Activated naive CD8-positive, alpha-beta T cell treated with anti-CD3 and anti-CD28 coated beads for 36 hours (primary cell): ENCODE measurements at places on chromosomes 2 and 18. TPM values are rescaled to one million over a fixed set of nuclear protein-coding genes. Genes with fewer than 3 reads are reported as not detected.

Gene ASXL3
- total RNA-seq = not detected

Gene MC4R
- total RNA-seq = not detected

Gene STAT1
- 389 TPM for total RNA-seq

Gene BOLL
- total RNA-seq = not detected

Gene CXCR1
- total RNA-seq = not detected

Gene GAL3ST2
- 0.31 TPM for total RNA-seq

- no peak overlapping the region for H3K4me3 ChIP-seq
- H3K36me3 ChIP-seq = no peaks in the 10 kb centered on the region
- H3K4me1 ChIP-seq = no peaks in the 10 kb centered on the region
- H3K27me3 ChIP-seq = peaks cover 4% of the 10 kb centered on the region
- DNase-seq = no peak
- H3K27ac ChIP-seq = no peak overlapping the region
Observed at GRCh38 chr18:8084160-8084559, 517.0 kb downstream of the PTPRM start.

GRCh38 chr2:11642972-11643371 lies 27.0 kb downstream of the NTSR2 start:
- no peak for DNase-seq
- H3K36me3 ChIP-seq = no peaks in the 10 kb centered on the region
- no peak overlapping the region for H3K27ac ChIP-seq
- H3K4me1 ChIP-seq = no peaks in the 10 kb centered on the region
- no peak overlapping the region for H3K4me3 ChIP-seq

DNA sequence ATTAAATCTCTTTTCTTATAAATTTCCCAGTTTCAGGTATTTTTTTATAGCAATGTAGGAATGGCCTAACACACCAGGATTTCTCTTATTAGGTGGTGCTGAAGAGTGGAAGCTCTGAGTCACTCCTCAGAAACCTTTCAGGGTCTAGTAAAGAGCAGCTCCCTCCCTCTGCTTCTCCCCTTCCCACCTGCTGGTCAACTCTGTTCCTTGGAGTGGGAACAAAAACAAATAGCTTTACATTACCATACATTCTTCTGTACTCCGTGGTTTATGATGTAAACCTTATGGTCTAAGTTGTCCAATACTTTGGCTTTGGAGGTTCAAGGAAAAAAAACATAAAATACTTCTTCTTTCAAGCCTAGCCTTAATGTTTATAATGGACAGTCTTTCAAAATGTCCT lies 2.7 kb upstream of the IL1R1 start:
- peaks cover 40% of the 10 kb centered on the region for H3K27me3 ChIP-seq
- H3K4me3 ChIP-seq = no peak overlapping the region
- no peak for DNase-seq
- peaks cover 53% of the 10 kb centered on the region for H3K36me3 ChIP-seq
- H3K27ac ChIP-seq = peak overlapping the region; percentile 42

DNA sequence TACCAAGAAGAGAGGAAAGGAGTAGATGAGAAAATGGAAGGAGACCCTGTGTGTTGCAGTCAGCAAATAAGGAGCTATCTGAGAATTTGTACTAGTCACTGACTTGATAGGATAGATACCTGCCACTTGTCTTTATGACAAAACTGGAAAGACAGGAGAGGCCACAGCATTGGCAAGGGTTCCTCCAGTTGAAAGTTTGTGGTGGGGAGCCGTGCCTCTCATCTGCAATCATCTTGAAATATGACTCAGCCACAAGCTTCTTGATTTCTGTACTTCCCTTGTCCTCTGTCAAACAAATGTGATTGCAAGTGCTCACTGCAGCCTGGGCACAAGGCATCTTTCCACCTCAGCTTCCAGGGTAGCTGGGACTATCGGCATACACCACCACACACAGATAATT lies 99.1 kb downstream of the GREB1L start:
- no peaks in the 10 kb centered on the region for H3K36me3 ChIP-seq
- H3K27me3 ChIP-seq = peaks cover 10% of the 10 kb centered on the region
- no peak overlapping the region for H3K4me3 ChIP-seq

DNA sequence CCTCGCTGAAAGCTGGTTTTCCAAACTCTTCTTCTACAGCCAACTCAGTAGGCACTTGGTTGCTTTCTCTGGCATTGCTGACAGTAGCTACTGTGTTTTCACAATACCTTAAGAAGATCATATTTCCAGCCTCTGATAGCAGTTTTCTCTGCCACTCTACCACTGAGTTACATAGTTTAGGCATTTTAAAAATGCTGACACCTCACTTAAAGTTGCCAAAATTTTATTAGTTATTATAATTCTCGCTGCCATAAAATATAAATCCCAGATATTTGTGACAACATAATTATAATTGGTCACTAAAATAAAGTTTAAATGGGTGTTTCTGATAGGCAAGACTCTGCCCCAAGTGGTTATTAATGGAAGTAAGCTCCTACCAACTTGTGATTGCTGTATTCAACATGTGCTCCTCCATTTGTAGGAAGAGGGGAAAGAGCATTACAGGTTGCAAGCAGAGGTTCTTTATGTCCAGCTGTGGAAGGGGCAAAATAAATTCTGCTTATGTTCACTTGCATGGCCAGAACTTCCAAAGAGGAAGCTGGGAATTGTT lies 1202.8 kb downstream of the CNTNAP5 start:
- H3K4me1 ChIP-seq = no peaks in the 10 kb centered on the region
- no peak for DNase-seq
- no peaks in the 10 kb centered on the region for H3K36me3 ChIP-seq
- H3K27ac ChIP-seq = no peak overlapping the region

- H3K27me3 ChIP-seq = peaks cover 3% of the 10 kb centered on the region
- peak; percentile 39 for DNase-seq
- peak overlapping the region; percentile 79 for H3K4me3 ChIP-seq
- H3K36me3 ChIP-seq = no peaks in the 10 kb centered on the region
Observed at GRCh38 chr2:70977605-70978205, 725 bp upstream of the ANKRD53 start.

DNA sequence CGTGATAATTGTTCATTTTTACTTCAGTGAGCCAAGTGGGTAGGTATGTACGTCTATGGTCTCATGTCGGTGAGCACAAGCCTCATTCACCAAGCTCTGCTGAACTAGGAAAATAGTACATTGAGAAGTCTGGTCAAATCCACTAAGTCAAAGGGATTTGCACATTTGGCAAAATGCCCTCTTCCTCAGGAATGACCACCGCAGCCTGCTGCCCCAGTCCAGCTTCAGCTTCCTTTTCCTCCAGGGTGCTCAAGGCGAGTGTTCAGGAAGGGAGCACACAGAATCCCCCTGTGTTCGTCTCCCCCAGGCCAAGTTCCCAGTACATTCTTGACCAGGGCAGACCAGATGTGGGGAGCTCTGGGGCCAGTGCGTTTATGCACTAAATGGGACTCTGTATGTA lies 23.0 kb downstream of the TCF7L1 start:
- H3K4me1 ChIP-seq = no peaks in the 10 kb centered on the region
- H3K36me3 ChIP-seq = no peaks in the 10 kb centered on the region
- H3K27me3 ChIP-seq = peaks cover 3% of the 10 kb centered on the region
- no peak overlapping the region for H3K4me3 ChIP-seq
- no peak for DNase-seq
- no peak overlapping the region for H3K27ac ChIP-seq

- no peaks in the 10 kb centered on the region for H3K4me1 ChIP-seq
- H3K4me3 ChIP-seq = no peak overlapping the region
- H3K36me3 ChIP-seq = no peaks in the 10 kb centered on the region
- no peak for DNase-seq
- H3K27me3 ChIP-seq = no peaks in the 10 kb centered on the region
Observed at GRCh38 chr2:80517316-80517715, 212.8 kb upstream of the LRRTM1 start.

DNA sequence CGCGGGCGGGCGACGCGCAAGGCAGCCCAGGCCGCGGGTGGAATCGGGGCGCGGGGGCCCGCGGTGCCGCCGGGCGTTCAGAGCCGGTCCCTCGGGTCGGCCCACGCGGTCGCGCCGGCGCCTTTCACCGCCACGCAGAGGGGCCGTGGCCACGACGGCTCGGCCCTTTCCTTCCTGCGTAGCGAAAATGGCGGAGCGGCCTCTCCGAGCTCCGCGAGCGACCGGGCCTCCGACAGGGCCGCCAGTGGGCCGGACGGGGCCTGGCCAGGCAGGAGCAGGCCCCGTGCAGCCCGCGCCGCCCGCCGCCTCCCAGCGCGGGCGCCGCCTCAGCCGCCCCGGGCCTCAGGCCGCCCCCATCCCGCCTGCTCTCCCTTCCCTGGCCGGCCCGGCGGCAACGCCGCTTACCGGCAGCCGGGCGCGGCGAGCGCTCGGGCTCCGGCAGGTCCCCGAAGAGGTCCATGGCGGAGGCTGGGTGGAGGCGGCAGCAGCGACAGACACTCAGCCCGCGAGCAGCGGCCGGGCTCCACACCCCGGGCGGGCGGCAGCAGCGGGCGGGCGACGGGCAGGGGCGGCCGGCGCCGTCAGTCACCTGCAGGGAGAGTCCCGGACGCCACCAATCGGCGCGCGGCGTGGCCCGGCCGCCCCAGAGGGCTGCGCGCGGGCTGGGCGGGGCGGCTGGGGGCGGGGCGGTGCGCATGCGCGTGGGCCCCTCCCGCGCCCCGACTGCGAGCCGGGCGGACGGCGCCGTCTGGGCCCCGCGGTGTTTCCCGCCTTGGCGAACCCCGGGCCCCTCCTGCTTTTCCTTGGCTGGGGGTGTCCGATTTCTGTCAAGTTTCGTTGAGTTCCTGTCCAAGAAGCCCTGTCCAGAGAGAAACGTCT lies at the start of gene ILKAP:
Gene ILKAP, minus strand, starts transcription at position 602 of the 879 bp plus-strand sequence. Its CDS starts 142 bp downstream, at position 460.
- H3K36me3 ChIP-seq = peaks cover 28% of the 10 kb centered on the region
- no peaks in the 10 kb centered on the region for H3K27me3 ChIP-seq
- H3K27ac ChIP-seq = peak within 1 kb of the TSS; percentile 85
- DNase-seq = peak; percentile 95
- peaks cover 38% of the 10 kb centered on the region for H3K4me1 ChIP-seq
- peak within 1 kb of the TSS; percentile 87 for H3K4me3 ChIP-seq
